Putamen (tissue), 1 donor: ENCODE measurements at places on chromosomes 16 and 17.

GRCh38 chr16:24853169-24853824, 7.5 kb downstream of the SLC5A11 start:
- DNase-seq, result no peak

GRCh38 chr16:4850211-4850610, 2.9 kb downstream of the UBN1 start:
- no peak for DNase-seq

- DNase-seq, result no peak
These were observed 126.3 kb upstream of the HSBP1 start for GRCh38 chr16:83681381-83681956.

GRCh38 chr16:23137818-23138217, 11.4 kb downstream of the USP31 start:
- DNase-seq, result no peak

- DNase-seq, result no peak
These were observed 14.1 kb downstream of the NUP88 start for GRCh38 chr17:5405400-5405799.

- no peak for DNase-seq
These were observed 16.2 kb upstream of the PHF12 start for GRCh38 chr17:28967221-28968135.

GRCh38 chr17:63070031-63070430, 104.0 kb downstream of the TANC2 start:
- DNase-seq, result no peak

- DNase-seq, result no peak
These were observed 4.9 kb downstream of the ALOX15 start for GRCh38 chr17:4636474-4637100.

DNA sequence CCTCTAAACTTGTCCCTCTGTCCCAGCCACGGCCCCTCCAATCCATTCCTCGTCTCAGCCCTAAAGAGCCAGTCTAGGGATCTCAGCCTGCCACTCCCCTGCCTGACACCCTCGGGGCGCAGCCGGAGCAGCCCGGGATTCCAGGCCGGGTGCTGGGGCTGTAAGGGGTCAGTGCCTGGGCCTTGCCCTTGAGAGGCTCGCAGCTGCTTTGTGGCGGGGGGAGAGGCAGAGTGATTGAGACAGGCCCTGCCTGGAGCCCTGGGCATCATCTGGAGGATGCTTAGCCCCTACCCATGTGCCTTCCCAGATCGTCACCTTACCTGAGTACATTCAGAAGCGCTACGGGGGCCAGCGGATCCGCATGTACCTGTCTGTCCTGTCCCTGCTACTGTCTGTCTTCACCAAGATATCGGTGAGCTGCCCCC, 8.3 kb downstream of the SLC5A10 start:
- DNase-seq, result no peak

DNA sequence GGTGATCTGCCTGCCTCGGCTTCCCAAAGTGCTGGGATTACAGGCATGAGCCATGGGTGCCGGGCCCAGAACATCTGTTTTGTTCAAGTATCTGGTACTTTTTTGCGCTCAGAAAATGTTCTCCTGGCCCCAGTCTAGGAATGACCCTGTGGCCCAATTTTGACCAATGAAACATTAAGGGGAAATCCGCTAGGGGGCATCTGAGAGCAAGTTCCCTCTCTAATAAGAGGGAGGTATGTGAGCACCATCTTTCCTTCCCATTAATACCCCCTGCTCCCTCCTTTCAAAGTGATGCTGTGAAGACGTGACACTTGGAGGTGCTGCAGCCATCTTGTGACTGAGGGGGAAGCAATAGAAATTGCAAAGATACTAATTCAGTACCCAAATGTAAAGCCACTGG, 16.5 kb upstream of the CLEC3A start:
- DNase-seq, result no peak

GRCh38 chr17:38745545-38745944, 2.6 kb downstream of the PCGF2 start:
- no peak for DNase-seq

- DNase-seq, result no peak
These were observed 1.3 kb downstream of the SAT2 start for GRCh38 chr17:7626307-7626706.

DNA sequence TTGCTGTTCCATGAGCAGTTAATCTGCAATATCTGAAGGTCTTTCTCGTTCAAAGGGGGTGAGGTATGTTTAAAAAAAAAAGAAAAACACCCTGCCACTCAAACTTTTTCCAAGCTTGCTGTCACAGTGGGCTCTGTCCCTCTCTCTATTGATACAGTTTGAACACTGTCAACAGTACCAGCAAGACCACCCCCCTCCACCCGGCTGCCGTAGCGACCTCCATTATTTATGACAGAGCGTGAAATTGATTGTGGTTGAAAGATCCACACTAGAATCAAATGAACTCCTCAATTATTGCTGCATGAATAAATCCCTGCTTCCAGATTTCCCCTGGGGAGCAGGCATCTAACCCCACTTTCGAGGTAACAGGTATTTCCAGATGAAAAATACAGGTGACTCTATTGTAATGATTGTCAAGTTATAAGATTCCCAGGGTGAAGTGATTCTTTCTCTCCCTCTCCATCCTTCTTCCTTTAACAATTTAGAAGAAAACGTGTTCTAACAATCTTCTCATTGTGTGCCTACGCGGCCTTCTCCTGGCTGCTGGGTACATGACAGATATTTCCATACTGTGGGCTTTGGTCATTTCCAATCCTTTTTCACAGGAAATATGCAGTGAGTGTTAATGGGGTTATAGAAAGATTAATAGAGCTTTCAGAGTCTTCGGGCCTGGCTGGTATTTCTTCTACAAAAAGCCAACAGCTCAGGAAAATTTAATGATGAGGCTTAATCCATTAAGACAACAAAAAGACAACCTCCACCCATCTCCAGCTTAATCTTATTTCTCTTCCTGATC, 135.7 kb upstream of the C16orf82 start:
- no peak for DNase-seq

DNA sequence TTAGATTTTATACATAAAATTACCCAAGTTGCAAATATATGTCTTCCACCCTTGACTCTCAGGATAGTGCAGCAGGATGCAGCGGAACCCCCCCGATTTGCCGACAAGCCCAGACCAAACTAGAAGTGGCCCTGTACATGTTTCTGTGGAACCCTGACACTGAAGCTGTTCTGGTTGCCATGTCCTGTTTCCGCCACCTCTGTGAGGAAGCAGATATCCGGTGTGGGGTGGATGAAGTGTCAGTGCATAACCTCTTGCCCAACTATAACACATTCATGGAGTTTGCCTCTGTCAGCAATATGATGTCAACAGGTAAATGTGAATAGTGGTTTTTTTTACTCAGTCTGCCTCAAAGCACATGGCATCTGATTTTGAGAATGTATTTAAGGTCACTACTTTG, 70.7 kb downstream of the OMG start:
- no peak for DNase-seq

DNA sequence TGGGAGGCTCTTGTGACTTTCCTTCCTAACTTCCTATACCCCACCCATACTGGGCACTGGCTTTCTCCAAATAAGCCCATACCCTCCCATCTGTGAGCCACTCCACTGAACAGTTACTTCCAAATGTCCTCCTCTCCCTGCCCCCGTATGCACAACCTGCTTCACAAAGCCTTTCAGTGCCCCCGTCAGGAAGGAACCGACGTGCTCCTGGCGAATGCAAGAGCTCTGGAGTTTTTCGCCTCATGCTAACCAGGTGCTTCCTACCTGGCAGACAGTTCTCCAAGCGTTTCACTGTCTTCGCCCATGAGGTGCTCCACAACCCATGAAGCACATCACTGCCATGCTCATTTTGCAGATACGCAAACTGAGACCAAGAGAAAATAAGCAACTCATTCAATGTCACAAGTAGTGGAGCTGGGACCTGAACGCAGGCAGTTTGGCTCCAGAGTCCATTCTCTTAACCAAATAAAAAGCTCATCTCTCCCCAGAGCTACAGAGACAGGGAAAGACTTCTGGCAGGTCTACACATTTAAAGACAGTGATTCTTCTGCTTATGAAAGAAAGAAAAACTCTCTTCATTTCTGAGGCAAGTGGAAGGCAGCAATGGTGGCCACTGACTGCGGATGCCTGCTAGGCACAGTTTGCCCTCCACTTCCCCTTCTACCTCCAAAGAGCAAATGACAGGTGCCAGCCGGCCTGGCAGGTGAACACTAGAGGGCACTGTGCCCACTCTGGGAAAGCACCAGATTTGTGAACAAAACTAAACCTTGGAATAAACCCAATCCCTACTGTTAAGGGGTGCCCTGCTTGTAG, 23.8 kb downstream of the SPHK1 start:
- DNase-seq, result no peak

DNA sequence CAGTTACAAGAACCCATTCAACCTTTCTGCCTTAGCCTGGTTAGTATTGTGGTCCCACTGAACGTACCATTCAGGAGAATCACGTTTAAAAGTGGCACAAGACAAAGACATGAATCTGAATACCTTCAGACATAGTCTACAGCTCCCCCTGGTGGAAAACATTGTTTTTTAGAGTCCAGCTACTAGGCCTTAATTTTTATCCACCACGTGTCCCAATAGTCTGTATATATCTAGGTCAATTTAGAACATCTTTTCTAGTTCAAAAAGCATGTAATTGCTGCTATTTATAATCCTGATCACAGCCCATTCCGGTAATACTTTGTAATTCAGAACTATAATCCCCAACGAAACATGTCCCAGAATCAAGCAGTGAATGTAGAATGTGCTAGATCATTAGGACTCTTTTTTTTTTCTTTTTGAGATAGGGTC, 13.7 kb upstream of the GUCY2D start:
- DNase-seq, result peak; percentile 69

DNA sequence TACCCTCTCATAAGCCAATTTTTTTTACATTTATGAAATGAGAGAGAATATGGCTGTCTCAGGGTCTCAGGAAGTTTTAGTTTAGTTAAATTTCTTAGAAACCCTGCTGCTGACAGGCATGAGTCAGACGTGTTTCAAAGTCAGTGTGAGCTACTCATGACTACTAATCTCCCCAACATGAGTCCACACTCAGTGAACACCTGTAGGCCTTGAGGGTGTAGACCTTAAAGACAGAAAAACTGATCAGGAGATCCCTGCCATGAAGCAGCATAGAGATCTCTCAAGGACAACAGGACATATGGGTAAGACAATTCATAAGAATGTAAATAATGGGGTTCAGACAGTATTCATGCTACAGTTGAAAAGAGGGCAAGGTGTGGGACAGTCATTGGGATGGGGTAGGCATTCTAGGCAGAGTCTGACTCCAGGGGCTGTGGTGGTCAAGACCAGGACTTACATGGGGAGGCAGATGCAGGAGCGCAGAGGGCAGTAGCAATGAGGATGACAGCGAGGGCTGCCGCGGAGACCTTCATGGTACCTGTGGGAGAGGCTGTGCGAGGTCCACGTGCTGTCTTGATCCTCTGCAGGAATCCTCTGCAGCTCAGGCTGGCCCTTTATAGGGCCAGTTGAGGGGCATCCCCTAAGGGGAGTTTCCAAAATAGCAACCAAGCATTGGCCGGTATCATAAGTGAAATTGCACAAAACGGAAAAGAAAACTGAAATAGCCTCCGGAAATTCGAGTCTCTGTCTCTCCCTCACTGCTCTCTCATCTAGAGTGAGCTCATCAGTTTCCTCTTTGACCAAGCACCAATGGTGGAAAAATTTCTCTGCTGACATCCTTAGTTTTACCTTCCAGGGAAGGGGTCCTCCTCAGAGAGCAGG, at the start of gene CCL5:
CCL5 (minus strand) TSS at position 588 of the 882 bp plus-strand sequence.
- no peak for DNase-seq

GRCh38 chr17:56142781-56143180, 10.5 kb upstream of the ANKFN1 start:
- DNase-seq, result no peak

DNA sequence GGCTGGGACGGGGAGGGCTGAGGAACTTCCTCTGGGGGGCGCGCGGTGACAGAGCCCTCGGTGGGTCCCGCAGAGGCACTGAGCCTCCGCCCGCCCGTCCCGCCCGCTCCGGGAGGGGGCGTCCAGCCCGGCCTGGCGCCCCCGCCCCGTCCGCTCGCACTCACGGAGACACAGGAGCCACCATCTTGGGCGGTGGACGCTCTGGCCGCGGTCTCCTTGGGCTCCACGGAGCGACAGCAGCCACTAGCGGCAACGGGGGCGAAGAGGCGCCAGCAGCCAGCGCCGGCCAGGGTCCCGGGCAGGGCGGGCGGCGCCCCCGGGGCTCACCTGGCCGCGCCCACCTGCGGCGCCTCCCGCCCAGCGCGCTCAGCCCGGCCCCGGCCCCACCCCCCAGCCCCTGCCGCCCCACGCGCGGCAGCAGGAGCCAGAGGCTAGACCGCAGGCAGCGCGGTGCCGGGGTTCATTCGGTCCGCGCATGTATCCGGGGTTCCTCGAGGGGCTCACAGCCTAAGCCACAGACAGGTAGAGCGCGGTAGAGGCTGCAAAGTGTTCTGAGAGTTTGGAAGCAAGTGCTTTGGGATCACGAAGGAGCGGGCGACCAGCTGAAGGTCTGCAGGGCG, at the start of gene C17orf113:
C17orf113 (minus strand) TSS at position 209 of the 620 bp plus-strand sequence. CDS start 7,225 bp downstream, outside the sequence.
- peak; percentile 34 for DNase-seq

- DNase-seq, result peak; percentile 60
These were observed 3.3 kb downstream of the PMP22 start for GRCh38 chr17:15261802-15262290.

GRCh38 chr16:59238246-59238645, 504.1 kb upstream of the GOT2 start:
- no peak for DNase-seq

- no peak for DNase-seq
These were observed 690.4 kb upstream of the RBFOX1 start for GRCh38 chr16:6642271-6642670.

DNA sequence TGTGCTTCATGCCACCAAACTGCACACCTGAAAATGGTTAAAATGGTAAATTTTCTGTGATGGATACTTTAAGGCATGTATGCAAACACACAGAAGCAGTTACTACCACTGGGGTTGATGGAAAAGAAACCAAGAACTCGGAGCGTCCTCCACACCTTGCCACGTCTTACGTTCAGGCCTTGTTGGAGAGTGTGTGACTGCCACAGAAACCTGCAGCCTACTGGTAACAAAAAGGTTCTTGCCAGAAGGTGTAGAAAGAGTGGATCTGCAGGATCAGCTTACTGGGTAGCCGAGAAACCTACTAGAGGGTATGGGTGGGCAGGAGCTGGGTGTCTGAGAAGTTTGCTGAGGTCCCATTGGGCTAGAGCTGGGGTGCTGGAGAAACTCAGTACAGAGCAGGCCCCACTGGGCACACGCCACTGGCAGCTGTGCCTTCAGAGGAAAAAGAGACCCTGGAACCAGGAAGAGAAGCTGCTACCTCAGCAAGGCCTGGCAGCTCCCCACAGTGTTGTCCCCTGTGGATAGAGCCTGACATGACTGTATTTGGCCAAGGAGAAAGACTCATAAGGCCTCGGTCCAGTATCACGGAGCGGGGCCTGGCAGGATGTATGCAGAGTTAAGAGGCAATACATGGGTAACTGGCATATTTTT, 204.6 kb downstream of the SEC14L1 start:
- no peak for DNase-seq

- DNase-seq, result no peak
These were observed 35.8 kb downstream of the FA2H start for GRCh38 chr16:74738816-74739215.

GRCh38 chr16:4245077-4245791, 3.4 kb upstream of the SRL start:
- DNase-seq, result no peak

- DNase-seq, result no peak
These were observed 30.9 kb downstream of the MRC2 start for GRCh38 chr17:62658136-62658920.

- DNase-seq, result no peak
These were observed 105.0 kb downstream of the ABCC6 start for GRCh38 chr16:16118337-16118736.

- no peak for DNase-seq
These were observed 30.5 kb upstream of the JPH3 start for GRCh38 chr16:87571868-87572244.

GRCh38 chr17:61481421-61481820, 29.2 kb downstream of the TBX4 start:
- DNase-seq, result no peak
